Glutamatergic neuron (in vitro differentiated cells): ENCODE measurements at places on chromosomes 1 and 21. TPM values are rescaled to one million over a fixed set of nuclear protein-coding genes. Genes with fewer than 3 reads are reported as not detected.

- DNase-seq = no peak
Observed at GRCh38 chr1:41574842-41575241, 90.4 kb upstream of the EDN2 start.

Gene IL24
- total RNA-seq = not detected

DNA sequence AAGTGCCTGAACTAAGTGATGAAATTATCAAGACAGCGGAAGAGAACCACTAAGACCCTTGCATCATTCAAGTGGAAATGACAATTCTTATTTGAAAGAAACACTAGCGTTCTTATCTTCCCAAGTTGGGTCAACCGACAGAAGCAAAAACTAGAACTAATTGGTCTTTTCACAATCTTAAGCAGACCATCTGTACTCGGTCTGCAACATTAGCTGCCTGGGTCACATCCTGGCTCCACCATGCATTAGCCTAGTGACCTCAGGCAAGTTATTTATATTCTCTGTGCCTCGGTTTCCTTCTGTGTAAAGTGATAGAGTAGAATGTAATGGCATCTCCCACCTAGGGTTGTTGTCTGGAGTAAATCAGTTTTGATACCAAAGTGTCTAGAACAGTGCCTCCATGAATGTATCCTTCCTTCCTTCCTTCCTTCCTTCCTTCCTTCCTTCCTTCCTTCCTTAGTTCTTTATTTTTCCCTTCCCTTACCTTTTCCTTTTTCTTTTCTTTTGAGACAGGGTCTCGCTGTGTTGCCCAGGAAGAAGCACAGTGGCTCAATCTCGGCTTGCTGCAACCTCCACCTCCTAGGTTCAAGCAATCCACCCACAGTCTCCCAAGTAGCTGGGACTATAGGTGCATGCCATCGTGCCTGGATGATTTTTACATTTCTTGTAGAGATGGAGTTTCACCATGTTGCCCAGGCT, 6.0 kb downstream of the COLGALT2 start:
- no peak for DNase-seq

DNA sequence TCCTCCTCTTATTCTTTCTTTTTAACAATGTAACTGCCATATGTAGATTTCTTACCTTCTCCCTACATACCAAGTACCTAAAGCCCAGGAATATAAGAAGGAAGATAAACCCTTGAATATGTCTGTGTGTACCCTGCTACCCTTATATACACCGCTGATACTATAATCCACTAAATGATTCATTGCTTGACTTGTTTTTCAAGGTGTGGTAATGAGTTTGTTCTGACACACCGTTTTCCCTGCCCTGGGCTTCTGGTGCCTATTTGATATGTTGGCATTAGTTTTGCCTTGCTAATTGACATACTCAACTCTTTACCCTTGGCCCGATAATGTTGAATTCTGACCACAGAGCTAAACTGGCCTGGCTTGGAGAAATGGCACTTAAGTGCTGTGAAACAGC, 64.3 kb downstream of the IL23R start:
- DNase-seq = no peak

- DNase-seq = no peak
Observed at GRCh38 chr1:160864173-160864572, 1.5 kb upstream of the CD244 start.

Gene TPTE
- not detected for total RNA-seq

Gene DENND1B
- 22.1 TPM for total RNA-seq

DNA sequence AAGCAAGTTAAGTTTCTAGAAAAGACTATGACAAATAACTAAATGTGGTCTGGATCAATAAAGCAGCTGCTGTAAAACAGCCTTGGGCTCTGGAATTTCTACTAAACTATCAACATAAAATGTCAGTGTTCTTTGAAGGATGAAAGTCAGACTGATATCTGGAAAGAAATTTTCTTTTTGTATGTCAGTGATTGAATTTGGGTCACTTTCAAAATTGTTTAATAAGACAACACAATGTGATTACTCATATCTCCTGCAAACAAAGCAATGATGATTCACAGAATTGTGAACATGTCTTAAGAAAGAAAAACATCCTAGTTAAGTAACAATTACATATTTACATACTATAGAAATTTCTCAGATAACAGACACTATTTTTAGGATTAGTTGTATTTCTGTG, 826.4 kb downstream of the PLA2G4A start:
- no peak for DNase-seq

- DNase-seq = no peak
Observed at GRCh38 chr1:226650236-226650841, 88.7 kb downstream of the ITPKB start.

- no peak for DNase-seq
Observed at GRCh38 chr1:203046984-203047630, 20.8 kb downstream of the PPFIA4 start.

- no peak for DNase-seq
Observed at GRCh38 chr1:107871687-107872395, 93.1 kb downstream of the VAV3 start.

- DNase-seq = no peak
Observed at GRCh38 chr1:11470912-11471311, 8.0 kb upstream of the DISP3 start.

Gene TFAP2E
- 1.1 TPM for total RNA-seq

DNA sequence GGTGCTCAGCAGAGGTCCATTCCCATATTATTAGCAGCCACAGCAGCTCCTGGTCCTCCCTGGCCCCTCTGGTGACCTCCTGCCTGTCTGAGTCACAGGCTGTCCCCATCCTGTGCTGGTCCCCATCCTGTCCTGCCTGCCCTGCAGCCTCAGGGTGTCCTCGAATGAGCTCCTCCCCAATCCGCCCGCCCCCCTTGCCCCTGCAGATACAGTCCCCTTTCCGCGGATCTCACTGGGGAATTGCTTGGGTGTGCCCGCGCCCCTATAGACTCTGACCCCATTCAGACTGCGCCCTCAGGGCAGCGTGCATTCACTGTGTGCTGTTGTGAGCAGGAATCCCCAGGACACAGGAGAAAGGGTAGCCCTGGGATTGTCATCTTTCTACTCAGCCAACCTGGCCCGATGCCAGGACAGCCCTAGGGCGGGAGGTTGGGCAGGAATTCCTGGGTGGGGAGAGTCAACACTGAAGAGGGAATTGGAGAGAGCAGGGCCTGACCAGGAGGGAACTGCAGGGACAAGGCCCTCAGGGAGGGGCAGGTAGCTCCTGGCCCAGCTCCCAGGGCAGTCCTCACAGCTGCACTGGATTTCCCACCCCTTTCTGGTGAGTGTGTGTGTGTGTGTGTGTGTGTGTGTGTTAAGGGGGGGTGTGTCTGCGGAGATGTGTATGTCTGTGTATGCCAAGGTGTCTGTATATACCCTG, 1.1 kb upstream of the GUCA2A start:
- DNase-seq = no peak

Gene UMODL1
- total RNA-seq = not detected

DNA sequence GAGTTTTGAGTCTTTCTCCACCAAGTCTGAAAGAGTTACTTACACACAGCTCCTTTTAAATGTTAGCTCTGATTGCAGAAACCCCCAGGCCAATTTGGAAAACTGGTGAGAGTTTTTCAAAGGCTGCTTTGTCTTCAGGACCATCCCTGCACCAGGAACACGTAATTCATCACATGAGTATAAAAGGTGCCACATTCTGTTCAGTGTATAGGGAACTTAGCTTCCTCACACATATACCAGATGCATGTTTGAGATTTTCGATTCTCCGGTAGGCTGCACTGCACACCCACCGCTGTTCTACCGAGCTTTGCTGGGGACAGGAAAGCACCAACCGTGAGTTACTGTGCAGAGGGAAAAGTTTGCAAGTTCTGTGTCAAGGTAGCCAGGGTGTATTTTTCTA, 28.3 kb upstream of the KCNK2 start:
- DNase-seq = no peak

Gene TRIM67
- total RNA-seq = 3.9 TPM

DNA sequence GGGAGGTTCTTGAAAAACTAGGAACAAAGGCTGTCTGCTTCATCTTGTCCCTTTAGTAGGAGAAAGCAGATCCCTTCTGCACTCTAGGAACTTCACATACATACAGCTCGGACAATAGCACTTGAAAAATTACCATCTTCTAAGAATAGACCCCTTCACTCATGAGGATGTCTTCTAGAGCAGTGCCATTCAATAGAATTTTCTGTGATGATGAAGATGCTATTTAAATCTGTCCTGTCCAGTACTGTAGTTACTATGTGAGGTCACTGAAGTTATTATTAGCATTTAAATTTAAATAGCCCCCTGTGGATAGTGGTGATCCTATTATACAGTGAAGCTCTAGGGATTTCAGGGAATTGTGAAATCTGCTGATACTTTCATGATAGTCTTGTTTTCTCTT, 46.4 kb upstream of the RAB3GAP2 start:
- DNase-seq = no peak

DNA sequence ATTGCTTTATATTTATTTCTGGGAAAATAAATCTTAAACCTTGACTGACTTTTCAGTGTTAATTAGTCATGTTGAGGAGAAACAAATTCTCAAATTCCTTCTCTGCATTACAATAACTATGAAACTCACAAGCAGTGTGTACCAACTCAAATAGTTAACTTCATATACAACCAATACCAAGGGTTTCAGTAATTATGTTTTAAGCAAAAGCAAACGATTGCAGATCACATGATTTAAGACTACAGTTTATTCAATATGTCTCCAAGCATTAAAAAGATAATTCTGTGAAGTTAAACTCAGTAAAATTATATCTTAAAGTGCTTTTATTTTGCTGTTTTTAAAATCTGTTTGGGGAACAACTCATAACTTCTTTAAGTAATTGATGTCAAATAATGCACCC, 28.6 kb downstream of the PCSK9 start:
- DNase-seq = no peak

DNA sequence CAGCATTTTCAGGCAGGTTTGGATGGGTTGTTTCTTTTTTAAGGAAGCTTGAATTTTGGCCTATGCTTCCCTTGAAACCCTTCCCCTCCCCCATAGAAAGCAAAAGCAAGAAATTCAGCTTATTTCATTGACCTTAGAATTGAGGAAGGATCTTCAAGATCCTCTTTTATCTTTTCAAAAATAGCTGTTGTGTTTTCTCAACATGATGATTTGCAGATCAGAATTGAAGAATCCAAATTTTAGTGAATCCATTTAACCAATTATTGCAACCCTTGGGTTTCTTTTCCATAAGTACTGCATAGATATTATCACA, 73.7 kb downstream of the LRRC8C start:
- no peak for DNase-seq

GRCh38 chr1:76627901-76628300, 239.4 kb upstream of the ST6GALNAC5 start:
- no peak for DNase-seq

Gene CAPN8
- not detected for total RNA-seq

Gene TRIM63
- not detected for total RNA-seq

Gene RXFP4
- not detected for total RNA-seq

Gene KCNC4
- 9.7 TPM for total RNA-seq

GRCh38 chr1:212458817-212459216, 26.1 kb downstream of the NENF start:
- DNase-seq = no peak

Gene SLC9C2
- 0.98 TPM for total RNA-seq

DNA sequence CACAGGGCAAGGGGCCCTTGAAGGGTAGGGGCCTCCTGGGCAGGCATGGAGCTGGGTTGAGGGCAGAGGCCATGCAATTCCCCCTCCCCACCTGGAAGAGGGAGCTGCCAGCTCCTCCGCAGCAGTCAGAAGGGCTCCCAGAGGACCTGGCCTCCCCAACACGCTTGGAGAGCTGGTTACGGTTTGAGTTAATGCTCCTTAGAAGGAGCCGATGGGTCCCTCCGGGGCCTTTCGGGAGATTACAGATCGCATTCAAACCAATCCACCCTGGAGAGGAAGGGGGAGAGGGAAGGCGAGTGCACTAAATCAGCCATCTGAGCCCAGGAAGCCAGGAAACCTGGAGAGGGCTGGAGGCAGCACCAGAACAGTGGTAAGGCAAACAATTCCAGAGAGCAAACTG, 106.3 kb upstream of the CSF3R start:
- DNase-seq = peak; percentile 63

DNA sequence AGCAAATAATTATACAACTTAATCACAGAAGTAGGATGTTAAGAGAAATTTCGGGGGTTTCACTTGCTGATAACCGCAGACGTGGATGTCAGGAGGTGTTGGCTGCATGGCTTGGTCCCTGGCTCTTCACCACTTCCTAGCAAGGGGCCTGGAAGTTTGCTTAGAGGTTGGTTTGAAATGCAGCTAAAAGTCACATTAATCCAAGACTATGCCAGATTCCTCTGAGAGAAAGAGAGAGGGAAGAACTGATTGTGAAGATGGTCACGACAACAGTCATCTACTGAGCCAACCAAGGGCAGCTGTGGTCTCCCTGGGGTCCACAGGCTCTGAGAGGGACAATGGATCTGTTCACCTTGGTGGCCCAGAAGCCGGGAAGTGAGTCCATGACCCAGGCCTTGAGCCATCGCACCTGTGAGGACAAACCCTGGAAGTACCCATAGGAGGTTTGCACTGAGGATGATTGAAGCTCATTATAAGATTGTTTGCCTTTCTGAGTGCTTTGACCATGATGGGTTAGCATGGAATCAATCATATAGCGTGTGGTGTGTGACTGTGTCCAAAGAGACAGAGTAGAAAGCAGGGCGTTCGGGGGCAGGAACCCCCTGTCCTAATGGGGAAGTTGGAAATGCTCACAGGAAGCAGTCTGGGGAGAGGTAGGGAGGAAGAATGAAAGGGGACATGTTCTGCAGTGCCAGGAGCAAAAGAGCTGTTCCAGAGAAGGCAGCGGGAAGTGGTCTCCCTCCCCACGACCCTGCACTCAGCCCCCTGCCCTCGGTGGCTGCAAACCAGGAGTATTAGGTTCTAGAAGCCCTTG, 47.1 kb downstream of the UMODL1 start:
- DNase-seq = no peak

Gene TNFSF4
- total RNA-seq = 0.34 TPM

Gene DPYD
- 12.8 TPM for total RNA-seq

- DNase-seq = no peak
Observed at GRCh38 chr1:44293761-44294315, 61.2 kb downstream of the ERI3 start.

- no peak for DNase-seq
Observed at GRCh38 chr21:29413683-29414082, 115.0 kb downstream of the BACH1 start.

- no peak for DNase-seq
Observed at GRCh38 chr1:63032171-63032570, 248.2 kb downstream of the ATG4C start.

Gene ZNF683
- not detected for total RNA-seq

- peak; percentile 76 for DNase-seq
Observed at GRCh38 chr1:10339815-10340214, 59.0 kb upstream of the PGD start.

Gene AADACL3
- not detected for total RNA-seq

DNA sequence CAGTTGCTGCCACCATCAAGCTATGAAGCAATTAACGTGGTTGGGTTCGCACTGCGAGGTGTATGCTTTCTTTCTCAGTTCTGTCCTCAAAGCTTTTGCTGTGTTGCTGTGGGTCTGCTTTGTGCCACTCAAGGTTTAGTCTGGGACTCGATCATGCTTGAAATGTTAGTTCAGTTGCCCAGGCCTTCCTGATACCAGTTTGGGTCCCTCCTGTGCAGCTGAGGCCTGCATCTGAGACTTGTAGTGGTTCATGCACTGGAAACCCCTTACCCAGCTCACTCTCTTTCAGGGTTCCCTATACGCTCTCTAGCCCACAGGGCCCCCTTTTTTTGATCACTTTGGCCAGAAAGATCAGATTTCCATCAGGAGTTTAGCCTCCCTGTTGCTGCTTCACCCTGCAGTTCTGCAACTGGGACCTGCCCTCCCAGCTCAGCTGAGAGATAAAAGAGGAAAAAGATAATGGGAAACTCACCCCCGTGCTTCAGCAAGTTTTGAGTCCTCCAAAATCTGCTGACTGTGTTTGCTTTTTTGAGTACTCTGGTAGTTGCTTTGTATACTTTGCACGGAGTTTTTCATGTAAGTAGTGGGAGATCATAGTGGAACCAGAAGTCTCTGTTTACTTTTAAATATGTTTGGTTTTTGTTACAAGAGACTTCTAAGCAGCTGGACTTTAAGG, 317.0 kb downstream of the HHAT start:
- no peak for DNase-seq
